Effector CD4-positive, alpha-beta T cell (primary cell): ENCODE measurements at places on chromosomes 16 and 17.

- DNase-seq: no peak
Observed at GRCh38 chr17:78974635-78975591, 4.8 kb downstream of the LGALS3BP start.

DNA sequence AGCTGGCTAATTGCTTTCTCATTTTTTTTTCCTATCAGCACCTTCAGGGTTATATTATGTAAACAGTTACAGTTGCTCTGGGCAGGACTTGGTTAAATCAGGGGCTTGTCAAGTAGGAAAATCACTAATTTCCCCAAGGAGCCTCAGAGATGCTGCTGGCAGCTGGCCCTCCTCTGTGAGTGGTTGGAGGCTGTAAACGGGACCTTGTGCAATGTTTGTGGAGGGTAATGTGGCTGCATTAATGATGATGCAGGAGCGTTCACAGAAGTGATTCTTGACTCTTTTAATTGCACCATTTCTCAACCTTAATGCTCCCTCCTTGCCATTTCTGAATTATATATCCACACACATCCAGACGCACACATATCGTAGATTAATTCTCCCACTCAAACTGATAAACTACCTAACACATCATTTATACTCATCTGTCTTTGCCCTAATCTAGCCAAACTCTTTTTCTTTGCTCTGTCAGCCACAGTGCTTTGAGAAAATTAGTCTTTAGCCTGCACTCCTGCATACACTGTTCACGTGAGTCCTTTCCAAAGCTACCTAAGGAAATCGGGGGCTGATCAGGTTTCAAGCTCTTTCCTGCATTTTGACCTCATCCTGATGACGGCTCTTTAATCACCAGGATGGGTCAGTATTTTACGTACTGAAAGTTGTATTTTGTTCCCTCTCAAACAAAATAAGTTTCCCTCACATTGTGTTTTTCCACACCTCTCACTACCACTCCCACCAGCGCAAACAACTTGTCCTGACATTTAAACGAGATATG, 154.4 kb upstream of the PIRT start:
- no peak for DNase-seq

GRCh38 chr16:10033556-10033955, 148.7 kb downstream of the GRIN2A start:
- no peak for DNase-seq

- no peak for DNase-seq
Observed at GRCh38 chr17:80395402-80396151, 19.4 kb upstream of the ENDOV start.

DNA sequence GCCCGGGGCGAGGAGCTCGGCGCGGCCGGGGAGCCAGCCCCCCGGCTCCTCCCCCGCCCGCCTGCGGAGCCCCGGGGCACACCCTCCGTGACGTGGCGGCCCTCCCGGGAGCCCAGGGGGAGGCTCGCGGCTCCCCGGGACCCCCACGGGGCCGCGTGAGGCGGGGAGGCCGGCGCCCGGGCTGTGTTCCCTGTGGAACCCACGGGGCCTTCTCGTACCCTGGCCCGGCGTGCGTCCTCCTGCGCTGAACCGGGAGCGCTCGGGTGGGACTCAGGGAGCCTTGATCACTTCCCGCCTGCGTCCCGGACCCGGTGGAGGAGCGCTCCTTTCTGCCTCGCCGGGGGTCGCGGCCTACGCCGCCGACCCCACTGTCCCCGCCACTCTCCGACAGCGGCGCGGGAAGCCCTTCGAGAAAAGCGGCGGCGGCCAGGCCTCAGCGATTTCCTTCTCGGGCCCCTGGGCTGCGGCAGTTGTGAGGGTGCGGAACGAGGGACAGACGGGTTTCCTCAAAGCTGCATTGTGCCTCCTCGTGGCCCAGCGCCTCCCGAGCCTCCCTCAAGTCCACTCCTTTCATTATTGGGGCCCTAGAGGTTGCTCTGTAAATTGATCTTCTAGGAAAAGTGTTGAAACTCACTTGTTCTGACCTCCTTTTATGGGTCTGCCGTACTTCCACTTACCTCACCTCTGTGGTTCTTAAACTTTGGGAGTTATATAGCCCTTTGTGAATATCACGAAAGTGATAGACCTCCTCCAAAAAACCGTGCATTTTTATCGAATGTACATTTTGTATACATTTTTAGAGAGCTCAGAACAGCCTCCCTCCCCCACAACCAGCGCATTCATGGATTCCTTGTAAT, 597 bp downstream of the LIG3 start:
- DNase-seq: peak; percentile 70

GRCh38 chr17:17700251-17700969, 19.2 kb downstream of the RAI1 start:
- DNase-seq: no peak

DNA sequence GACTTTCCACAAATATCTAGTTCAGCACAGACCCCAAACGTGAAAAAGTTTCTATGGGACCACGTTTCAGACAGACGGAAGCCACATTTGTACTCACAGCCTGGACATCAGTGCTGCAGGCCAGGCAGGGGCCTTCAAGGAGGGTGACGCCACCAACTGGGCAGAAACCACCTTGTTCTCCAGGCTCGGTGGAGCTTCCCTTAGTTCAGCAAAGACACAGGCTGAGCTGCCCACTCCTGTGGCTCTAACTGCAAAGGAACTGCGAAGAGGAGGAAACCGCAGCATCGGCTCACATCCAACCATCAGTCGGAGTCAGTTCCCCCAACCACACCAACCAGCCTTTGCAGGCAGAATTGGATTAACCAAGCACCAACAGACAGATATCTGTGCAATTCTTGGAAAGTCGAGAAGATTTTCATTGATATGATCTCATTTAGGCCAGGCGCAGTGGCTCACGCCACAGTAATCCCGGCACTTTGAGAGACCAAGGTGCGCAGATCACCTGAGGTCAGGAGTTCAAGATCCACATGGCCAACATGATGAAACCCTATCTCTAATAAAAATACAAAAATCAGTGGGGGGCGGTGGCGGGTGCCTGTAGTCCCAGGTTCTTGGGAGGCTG, 73.3 kb upstream of the CNEP1R1 start:
- DNase-seq: no peak

- DNase-seq: no peak
Observed at GRCh38 chr17:64496348-64496785, 487 bp downstream of the POLG2 start.

GRCh38 chr16:15960124-15960971, 10.9 kb downstream of the ABCC1 start:
- DNase-seq: no peak

GRCh38 chr17:8820311-8821010, 21.3 kb upstream of the MFSD6L start:
- no peak for DNase-seq

DNA sequence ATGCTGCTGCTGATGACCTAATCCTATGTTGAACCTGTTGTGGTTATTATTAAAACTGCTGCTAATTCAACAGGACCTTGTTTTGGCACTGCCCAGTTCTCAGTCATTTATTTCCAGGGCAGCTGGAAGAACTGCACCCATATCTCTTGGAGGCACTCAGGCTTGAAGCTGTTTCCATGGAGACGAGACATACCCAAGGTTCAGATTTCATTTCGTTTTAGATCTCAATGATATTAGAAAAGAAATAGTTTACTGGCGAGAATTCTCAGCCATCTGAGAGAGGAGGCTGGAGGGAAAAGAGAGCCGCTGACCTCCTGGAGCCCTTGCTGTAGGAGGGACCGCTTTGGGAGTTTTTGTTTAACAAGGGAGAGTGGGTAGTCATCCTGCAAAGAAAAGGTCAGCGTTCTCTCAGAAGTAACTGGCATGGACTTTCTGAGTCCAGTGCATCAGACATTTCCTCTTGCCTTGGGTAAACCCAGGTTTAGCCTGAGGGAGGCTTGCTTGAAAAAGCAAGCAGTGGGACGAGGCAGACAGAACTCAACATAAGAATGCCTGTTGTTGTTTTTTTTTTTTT, 75.4 kb downstream of the YPEL2 start:
- DNase-seq: no peak

DNA sequence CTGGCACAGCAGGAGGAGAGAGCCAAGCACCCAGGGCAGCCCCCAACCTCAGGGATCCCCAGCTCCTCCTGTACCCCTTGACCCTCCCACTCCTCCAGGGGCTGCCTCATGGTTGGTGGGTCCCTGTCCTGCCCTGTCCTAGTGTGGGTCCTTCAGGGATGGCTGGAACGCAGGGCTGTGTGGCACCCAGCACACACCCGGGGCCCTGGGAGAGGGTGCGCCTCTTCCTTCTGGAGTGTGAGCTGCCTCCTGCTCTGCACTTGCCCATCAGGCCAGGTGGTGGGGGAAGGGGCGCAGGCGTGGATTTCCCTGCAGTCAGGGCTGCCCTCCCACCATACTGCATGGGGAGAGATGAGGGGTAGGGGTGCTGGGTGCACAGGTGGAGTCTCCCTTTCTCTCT, 42.6 kb downstream of the SOCS1 start:
- DNase-seq: no peak

GRCh38 chr17:58710948-58711552, 18.6 kb downstream of the RAD51C start:
- peak; percentile 33 for DNase-seq

DNA sequence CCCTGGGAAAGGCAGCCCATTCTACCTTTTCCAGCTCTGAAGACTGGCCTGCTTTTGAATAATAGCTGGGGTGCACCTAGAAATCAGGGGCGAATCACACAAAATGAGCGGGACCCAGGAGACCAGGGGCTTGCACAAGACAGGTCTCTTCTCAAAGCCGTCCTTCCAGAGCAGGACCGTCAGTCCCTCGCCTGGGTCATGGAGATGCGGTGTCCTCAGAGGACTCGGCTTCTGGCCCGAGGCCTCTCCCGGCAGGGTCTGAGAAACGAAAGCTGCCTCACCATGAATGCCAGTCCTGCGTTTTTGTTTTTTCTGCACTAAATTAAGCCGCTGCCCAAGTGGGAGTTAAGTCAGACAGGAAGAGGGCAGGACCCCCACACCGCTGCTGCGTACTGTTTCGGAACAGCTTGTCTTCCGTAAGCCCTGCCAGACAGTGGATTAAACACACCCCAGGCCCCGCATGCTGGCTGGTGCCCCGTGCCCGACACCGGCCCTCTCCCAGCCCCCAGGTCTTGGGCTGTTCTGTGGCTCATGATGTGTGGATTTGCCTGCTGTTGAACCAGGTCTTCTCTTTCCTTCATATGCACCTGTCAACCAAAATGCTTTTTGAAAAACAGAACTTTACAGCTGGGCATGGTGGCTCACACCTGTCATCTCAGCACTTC, 142.1 kb upstream of the RPH3AL start:
- DNase-seq: no peak
